ENCODE measurements at places on chromosomes 13 and 19.

DNA sequence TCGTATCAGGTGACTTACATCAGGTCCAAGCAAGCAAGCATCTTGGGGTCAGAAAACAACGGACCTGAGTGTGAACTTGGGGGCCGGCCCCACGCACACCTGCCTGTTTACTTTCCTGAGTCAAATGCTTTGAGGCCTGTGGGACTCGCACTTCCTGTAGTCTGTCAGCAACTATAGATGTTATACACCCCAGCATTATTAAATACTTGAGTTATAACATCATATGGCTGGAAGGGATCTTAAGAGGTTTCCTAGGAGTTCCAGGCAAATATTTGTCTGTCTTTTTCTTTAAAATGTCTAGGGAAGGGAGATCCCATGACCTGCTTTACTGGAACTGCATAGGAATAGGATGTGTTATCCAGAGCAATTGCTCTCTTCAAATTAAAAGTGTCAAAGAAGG, 280.6 kb downstream of the SHISA2 start:
- no peak for DNase-seq

- DNase-seq: no peak
These were observed 511.9 kb upstream of the HTR2A start for GRCh38 chr13:47408546-47409319.

GRCh38 chr13:80341101-80341755, at the start of gene SPRY2:
Gene SPRY2, minus strand, starts transcription at chr13:80341126. Its CDS starts 3,421 bp downstream, at chr13:80337705.
- peak; percentile 3 for DNase-seq

GRCh38 chr19:16075430-16076153, 703 bp upstream of the TPM4 start:
- DNase-seq: no peak

- DNase-seq: no peak
These were observed 95.8 kb downstream of the WASF3 start for GRCh38 chr13:26653310-26653709.

GRCh38 chr13:27857282-27857681, 62.5 kb upstream of the PDX1 start:
- DNase-seq: no peak

All from stimulated activated naive CD4-positive, alpha-beta T cell treated with Interleukin-2 at 50 U/mL for 16 hours (primary cell).